ENCODE measurements at places on chromosomes 5 and 9.

DNA sequence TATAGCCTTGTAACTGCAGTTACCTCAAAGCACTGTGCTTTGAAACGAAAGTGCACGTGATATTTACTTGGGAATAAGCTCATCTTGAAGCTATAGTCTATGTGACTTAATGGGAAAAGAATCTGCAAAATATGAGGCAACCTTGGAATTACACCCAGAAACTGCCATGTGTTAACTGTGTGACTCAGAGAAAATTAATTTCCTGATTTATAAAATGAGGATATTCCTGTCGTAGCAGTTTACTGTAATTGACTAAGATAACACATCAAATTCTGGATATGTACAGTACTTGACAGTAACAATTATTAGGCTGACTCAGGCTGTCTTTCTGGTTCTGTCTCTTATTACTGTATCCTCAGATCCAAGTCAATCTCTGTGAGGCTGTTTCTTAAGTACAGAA is 1079.9 kb upstream of the ACO1 start:
- no peak for DNase-seq

DNA sequence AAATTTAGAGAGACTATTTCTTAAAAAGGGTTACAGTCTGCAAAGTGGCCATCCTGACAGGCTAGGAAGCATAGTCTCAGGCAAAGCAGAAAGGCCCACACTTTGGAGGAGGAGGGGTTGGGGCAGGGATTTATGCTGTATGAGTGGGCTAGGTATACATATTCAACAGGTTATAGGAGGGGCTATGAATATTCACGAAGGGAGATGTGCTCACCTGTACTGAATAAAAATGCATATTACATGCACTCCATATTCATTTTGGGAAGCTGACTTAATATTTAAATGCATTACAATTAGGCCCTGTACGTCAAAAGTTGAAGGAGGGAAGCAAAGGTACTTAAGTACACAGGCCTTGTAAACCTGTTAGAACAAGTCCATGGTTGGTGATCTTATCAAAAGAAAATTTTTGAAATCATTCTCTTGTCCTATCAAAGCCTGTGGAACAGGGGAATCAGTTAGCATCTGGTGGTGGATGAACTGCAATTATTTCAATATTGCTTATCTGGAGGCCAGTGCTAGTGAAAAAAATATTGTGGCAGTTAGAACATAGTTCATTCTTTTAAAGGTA is 1.6 kb downstream of the CENPP start:
- DNase-seq, result no peak

- no peak for DNase-seq
Measured at GRCh38 chr5:37370550-37370863, 399 bp downstream of the NUP155 start.

DNA sequence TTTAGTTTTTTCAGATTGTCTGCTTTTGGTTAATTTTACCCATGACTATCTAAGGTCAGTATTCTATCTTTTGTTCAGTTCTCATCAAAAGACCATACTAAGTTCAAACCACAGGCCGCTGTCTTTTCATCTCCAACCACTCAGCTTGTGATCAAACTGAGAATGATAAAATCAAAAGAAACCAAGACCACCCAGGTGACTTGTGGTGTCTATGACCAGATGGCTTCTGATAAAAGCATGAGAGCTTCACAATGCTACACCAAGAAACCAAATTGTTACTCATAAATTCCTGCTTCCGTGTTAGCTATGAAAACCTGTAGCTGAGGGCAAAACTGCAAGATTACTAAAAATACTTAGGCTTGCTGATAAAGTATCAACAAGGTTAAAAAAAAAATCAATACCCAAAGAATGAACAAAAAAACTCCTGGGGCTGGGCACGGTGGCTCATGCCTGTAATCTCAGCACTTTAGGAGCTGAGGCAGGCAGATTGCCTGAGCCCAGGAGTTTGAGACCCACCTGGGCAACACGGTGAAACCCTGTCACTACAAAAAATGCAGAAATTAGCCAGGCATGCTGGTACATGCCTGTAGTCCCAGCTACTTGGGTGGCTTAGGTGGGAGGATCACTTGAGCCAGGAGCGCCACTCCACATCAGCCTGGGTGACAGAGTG is 25.8 kb upstream of the GPX8 start:
- no peak for DNase-seq

GRCh38 chr9:94812343-94812742 is 85.8 kb downstream of the AOPEP start:
- no peak for DNase-seq

GRCh38 chr9:121735065-121735792 is 83.8 kb downstream of the DAB2IP start:
- DNase-seq, result no peak

DNA sequence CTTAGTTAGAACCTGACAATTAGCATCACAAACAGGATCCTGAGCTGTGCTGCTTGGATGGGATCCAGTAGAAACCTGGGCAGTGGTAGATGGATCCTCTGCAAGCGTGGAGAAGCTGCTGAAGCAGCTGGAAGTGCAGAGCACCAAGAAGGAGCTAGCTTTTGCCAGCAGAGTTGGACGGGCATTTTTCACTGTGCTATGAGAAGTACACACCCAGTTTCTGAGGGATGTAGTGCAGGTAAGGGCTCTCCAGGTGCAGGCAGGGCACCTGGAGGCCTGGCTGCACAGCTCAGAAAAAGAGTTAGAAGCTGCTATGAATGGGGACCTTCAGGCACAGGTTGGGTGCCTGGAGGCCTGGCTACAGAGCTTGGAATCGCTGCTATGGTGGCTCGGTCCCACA is 623.9 kb upstream of the NUDT12 start:
- DNase-seq, result no peak

GRCh38 chr5:119016125-119016774 is 27.9 kb upstream of the DTWD2 start:
- DNase-seq, result no peak

All from C1 segment of cervical spinal cord (tissue), 14 donors.